ENCODE measurements at places on chromosomes 3 and 15. TPM values are rescaled to one million over a fixed set of nuclear protein-coding genes. Genes with fewer than 3 reads are reported as not detected.

GOLGA8K gene
- 1.2 TPM for total RNA-seq

AHSG gene
- not detected for total RNA-seq

PPP4R2 gene
- total RNA-seq = 62.7 TPM

PCSK6 gene
- total RNA-seq = 2.7 TPM

Data from PC-3 (cell line).